ENCODE measurements at places on chromosomes 2 and 18.

GRCh38 chr2:157761520-157761919 is 114.6 kb downstream of the ACVR1 start:
- DNase-seq, result no peak

DNA sequence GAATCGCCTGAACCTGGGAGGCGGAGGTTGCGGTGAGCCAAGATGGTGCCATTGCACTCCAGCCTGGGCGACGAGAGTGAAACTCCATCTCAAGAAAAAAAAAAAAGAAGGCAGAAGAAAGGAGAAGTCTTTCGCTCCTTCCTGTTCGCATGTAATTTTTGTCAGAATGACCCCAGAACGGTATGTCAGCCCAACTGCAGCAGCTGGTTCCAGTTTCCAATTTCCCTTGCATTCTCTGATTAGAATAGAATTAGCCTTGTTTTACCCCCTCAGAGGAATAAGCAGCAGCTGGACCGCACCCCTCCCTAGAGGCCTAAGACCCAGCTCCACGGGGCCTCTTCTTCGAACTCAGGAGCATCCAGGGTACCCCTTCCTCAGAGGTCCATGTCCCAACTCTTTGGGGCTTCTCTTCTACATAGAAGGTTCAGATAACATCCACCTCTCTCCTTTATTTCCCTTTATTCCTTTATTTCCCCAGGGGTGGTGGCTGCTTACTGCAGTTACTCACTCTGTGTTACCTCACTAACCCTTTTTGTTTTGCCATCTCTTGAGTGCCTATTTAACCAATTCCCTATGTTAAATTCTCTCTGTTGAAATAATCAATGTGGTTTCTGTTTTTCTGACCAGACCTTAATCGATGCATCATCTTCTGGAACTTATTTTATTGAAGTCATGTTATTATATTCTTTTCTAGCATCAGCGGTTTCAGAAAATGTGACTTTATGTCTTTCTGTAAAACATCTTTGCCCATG is 7.2 kb upstream of the PUM2 start:
- DNase-seq, result no peak

GRCh38 chr18:39425172-39425850 is 1859.7 kb upstream of the CELF4 start:
- DNase-seq, result no peak

DNA sequence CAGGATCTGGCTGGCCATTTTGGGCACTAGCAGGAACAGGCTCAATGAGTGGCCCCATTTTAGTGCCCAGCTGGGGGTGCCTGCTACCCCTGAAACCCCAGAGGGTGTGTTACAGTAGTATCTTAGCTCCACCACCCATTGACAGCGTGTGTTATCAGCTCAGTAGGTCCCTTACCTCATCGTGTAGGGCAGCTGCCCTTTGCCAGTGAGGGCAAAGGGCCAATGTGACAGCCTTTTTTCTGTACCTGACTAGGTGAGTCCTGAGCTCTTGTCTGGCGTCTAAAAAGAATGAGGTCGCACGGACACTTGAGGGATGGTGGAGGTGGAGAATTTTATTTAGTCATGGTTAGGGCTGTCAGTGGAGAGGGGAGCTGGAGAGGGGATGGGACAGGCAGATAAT is 462.2 kb downstream of the PIK3C3 start:
- no peak for DNase-seq

GRCh38 chr2:180520921-180521581 is 459.4 kb upstream of the UBE2E3 start:
- no peak for DNase-seq

- DNase-seq, result no peak
These were observed 171.9 kb upstream of the FN1 start for GRCh38 chr2:215607766-215608165.

- no peak for DNase-seq
These were observed 166.6 kb downstream of the RNF144A start for GRCh38 chr2:7083580-7084509.

DNA sequence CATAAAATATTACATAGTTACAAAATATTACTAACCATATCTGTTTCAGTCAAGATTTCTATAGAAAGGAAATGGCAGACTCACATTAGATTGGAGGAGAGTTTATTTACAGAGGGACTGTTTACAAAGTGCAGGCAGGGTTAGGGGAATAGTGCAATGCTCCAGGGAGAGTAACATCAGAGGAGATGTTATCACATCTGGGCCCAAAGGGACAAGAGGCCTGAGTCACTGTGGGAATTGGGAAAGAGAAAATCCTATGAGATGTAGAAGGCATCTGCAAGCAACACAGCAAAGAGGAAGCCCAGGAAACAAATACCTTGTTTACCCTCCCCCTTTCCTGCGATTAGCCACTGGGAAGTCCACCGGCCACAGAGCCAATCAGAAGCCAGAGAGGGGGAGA is 227.3 kb upstream of the TANK start:
- no peak for DNase-seq

GRCh38 chr2:82234283-82234874 is 1929.8 kb upstream of the LRRTM1 start:
- no peak for DNase-seq

- no peak for DNase-seq
These were observed 14.3 kb downstream of the PLB1 start for GRCh38 chr2:28510184-28510583.

DNA sequence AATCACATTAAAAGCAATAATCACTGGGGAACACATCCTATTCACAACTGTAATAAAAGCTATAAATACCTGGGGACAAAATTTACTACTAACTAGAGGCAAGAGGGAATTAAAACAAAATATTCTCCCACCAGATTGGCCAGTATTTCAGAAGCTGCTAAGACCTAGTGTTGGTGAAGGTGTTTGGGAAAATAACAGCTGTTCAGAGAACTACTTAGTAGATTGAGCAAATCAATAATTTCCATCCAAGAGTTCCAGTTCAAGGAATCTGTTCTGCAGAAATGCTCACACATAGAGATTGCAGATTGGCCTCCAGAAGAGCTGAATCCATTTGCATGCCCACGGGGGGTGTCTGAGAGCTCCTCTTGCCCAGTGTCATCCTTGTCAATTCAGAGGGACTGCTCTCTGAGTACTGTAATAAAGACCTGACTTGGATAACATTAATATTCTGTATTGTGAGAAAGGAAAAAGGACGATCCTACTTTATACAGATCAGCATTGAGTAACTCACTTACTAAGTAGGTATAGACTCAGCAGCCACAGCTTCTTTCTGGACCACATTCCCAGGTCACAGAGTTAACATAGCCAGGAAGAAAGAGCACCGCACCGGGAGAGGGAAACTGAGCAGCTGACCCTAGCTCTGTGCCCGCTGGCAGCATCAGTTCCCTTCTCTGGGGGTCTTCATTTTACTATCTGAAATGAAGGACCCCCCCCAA is 5.6 kb downstream of the TUBB6 start:
- no peak for DNase-seq

GRCh38 chr2:47008381-47009252 is 93.0 kb upstream of the MCFD2 start:
- no peak for DNase-seq

GRCh38 chr18:64919971-64920570 is 771.2 kb upstream of the LINC00305 start:
- no peak for DNase-seq

GRCh38 chr2:18903750-18904149 is 314.4 kb upstream of the NT5C1B start:
- DNase-seq, result no peak

DNA sequence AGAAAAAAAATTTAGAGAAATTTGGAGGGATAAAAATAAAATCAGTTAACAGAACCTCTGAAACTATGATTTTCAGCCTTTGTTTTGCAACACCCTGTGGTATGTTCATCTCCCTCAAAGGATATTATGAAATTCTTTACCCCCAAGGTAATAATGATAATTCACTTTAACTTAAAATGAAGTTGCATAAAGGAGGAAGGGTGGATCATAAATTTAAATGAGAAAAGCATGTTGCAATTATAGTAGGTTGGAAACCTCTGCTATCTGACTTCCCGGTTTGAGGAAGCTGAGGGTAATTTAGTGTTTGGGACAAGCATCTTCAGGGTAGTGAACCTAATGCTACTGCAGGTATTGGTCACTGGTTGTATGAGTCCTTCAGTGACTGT is 102.9 kb downstream of the BABAM2 start:
- DNase-seq, result no peak

DNA sequence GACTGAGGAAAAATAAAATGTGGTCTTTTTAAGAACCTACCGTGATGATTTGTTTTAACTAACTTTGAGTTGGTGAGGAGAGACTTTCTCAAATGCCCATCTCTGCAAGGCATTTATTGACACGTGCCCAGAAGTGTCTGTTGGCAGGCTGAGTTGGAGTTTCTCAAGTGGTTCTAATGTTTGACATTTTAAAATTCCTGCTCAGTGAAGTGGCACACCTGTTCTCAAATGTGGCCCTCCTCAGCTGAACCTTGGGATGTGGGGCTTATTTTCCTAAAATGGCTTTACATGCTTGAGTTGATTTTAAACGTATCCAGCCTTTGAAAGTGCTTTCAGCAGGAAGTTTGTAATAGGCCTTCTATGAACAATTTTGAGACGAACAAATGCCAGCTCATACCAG is 876 bp upstream of the CAVIN2 start:
- no peak for DNase-seq

GRCh38 chr2:108346827-108347226 is 30.9 kb upstream of the SULT1C4 start:
- no peak for DNase-seq

DNA sequence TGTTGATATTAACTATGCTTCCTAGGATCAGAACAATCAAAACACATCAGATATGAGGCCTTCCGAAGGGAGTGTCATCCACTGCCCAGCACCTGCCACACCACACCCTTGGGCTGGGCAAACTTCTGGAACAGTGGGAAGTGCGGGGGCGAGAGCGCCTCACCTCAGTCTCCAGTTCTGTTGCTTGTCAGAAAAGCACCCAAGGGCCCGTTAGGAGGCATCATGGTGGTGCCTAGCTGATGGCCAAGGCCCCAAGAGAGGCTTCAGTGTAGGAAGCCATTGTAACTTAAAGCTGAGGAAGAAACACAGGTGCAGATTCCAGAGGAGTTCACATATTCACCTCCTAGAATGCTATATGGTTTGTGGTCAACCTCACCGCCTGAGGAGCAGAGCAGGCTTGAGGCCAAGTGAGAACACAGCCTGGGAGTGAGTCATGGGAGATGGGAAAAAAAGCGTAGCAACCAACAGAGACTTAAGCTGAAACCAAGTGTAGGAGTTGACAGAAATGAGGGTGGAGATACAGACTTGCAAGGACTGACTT is 85.1 kb upstream of the ATL2 start:
- DNase-seq, result no peak

GRCh38 chr2:6748406-6749067 is 117.2 kb downstream of the CMPK2 start:
- DNase-seq, result no peak

- DNase-seq, result no peak
These were observed 1298.5 kb downstream of the SUCLG1 start for GRCh38 chr2:83160571-83160970.

GRCh38 chr2:8539743-8540551 is 141.9 kb upstream of the ID2 start:
- DNase-seq, result no peak

GRCh38 chr18:28357766-28358401 is 181.0 kb upstream of the CDH2 start:
- no peak for DNase-seq

- DNase-seq, result no peak
These were observed 30.4 kb downstream of the KLF7 start for GRCh38 chr2:207135340-207135739.

- DNase-seq, result no peak
These were observed 39.6 kb downstream of the INHBB start for GRCh38 chr2:120385355-120386127.

DNA sequence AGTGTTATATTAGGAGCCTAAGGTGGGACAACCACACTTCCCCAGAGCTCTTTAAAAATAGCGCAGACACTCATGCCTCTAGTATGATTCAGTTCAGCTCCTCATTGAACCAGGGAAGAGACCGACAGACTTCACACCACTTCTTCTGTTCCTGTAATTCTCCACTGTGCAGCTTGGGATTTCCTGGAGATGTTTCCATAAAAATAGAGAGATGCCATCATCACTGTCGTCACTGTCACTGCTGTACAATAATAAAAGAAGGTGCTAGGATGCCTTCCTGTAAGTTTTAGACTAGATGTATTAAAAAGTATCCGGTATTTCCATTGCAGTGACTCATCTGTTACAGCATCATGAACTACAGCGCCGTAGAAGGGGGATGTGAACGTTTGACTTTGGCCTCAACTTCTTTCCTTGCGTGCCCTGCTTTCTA is 110.9 kb downstream of the FAM210A start:
- no peak for DNase-seq

GRCh38 chr2:105405291-105405690 is 6.4 kb upstream of the FHL2 start:
- DNase-seq, result no peak

DNA sequence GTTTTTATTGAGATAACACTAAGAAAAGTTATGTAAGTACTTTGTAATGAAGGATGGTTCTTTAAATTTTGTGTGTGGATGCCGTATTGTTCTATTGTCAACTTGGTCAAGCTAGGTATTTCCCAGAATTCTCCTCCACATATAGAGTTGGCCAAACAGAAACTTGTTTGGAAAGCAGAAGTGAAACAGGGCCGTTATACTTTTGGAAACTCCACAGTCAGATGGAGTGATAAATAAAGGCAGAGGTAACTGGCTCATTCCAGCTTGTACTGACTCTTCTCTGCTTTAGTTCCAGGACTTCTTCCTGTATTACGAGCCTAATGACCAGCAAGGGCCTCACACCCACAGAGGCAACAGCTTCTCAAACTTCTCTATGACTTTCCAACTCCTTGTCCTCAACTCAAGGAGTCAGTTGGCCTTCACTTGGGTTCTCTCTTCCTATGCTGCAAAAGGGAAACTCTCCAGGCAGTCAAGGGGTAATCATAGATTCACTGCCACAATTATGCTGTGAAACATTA is 16.4 kb upstream of the STARD7 start:
- no peak for DNase-seq

DNA sequence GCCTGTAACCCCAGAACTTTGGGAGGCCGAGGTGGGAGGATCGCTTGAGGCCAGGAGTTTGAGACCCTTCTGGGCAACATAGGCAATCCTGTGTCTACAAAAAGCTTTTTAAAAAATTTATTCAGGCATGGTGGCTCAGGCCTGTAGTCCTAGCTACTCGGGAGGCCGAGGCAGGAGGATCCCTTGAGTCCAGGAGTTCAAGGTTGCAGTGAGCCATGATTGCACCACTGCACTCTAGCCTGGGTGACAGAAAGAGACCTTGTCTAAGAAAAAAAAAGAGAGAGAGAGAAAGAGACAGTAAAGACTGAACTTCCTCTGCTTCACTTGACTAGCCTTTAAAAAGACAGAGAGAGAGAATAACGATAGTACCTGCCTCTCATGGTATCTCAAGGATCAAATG is 62.4 kb downstream of the INPP5D start:
- no peak for DNase-seq

Data from stimulated activated CD8-positive, alpha-beta memory T cell treated with anti-CD3 and anti-CD28 coated beads, Interleukin-15, amount 100 ng/mL, for 24 hours (primary cell).